ENCODE measurements at places on chromosomes 11 and 22.

DNA sequence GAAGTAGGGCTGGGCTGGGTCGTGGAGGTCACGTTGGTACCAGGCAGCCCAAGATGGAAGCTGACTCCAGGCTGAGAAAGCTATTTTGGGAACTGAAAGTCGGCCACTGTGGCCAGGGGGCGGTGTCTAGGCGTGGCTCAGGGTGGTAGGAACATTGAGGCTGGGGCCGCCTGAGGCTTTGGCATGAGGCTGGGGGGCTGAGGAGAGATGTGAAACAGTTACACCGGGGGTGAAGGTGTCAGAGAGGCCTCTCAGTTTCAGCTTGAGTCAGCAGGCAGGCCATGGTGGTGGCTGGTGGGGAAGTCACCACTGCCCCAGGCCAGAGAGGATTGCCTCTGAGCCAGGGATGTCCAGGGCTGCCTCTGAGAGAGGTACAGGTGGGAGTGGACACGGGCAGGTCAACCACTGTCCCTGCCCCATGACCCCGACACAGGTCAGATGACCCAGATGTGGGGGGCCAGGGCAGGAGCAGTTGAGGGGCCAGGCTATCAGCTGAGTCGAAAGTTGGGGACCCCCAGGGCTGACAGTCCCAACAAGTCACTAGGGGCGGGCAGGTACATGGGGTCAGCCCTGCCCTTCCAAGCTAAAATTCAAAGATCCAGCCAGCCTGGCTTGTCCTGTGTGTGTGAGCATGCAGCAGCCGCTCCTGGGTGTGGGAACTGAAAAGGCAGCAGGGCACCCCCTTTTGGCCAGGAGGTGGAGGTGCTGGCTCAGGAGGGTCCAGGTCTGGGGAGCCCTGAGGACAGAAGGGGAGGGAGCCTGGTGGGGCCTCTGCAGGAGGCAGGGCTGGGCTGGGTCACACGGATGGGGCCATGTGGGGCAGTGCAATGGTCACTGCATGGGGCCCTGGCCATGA lies 7.2 kb downstream of the KCNK7 start:
- no peak overlapping the region for H3K27ac ChIP-seq
- peaks cover 13% of the 10 kb centered on the region for H3K27me3 ChIP-seq
- peaks cover 23% of the 10 kb centered on the region for H3K4me1 ChIP-seq
- no peak overlapping the region for H3K4me3 ChIP-seq
- peak; percentile 62 for DNase-seq

DNA sequence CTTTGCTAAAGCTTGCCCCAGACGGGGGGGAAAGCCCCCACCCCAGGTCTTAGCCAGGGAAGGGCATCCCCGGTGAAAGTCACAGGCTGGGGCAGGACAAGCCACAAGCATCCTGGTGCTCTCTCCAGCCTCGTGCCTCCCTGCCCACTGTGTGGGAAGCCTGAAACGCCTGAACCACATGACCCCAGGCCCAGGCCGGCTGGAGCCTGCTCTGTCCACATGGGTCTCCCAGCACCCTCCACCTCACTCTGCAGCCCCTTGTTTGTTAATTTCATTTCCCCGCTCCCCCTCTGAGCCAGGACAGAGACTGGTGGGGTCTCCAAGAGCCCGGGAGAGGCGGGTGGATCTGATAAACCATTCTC lies 58.3 kb upstream of the TCF20 start:
- no peak for DNase-seq
- peaks cover 4% of the 10 kb centered on the region for H3K4me1 ChIP-seq
- H3K27me3 ChIP-seq: no peaks in the 10 kb centered on the region
- no peak overlapping the region for H3K27ac ChIP-seq

GRCh38 chr22:28310299-28310698 lies 369.3 kb downstream of the TTC28 start:
- no peak for DNase-seq
- H3K4me1 ChIP-seq: no peaks in the 10 kb centered on the region
- no peak overlapping the region for H3K4me3 ChIP-seq
- no peaks in the 10 kb centered on the region for H3K36me3 ChIP-seq

- H3K4me3 ChIP-seq: no peak overlapping the region
- H3K4me1 ChIP-seq: no peaks in the 10 kb centered on the region
- no peak for DNase-seq
- peaks cover 70% of the 10 kb centered on the region for H3K36me3 ChIP-seq
Observed at GRCh38 chr22:31840585-31840984, 86.8 kb downstream of the DEPDC5 start.

GRCh38 chr11:62546929-62547625 lies 471 bp upstream of the AHNAK start:
- H3K4me1 ChIP-seq: peaks cover 67% of the 10 kb centered on the region
- no peaks in the 10 kb centered on the region for H3K27me3 ChIP-seq
- H3K36me3 ChIP-seq: no peaks in the 10 kb centered on the region
- H3K4me3 ChIP-seq: peak overlapping the region; percentile 99
- DNase-seq: no peak

GRCh38 chr11:86790867-86791849 lies 9.2 kb upstream of the PRSS23 start:
- DNase-seq: no peak
- H3K4me3 ChIP-seq: no peak overlapping the region
- no peaks in the 10 kb centered on the region for H3K36me3 ChIP-seq
- no peaks in the 10 kb centered on the region for H3K27me3 ChIP-seq

GRCh38 chr11:99814021-99814420 lies 793.3 kb downstream of the CNTN5 start:
- DNase-seq: no peak
- H3K27ac ChIP-seq: no peak overlapping the region
- H3K36me3 ChIP-seq: no peaks in the 10 kb centered on the region

DNA sequence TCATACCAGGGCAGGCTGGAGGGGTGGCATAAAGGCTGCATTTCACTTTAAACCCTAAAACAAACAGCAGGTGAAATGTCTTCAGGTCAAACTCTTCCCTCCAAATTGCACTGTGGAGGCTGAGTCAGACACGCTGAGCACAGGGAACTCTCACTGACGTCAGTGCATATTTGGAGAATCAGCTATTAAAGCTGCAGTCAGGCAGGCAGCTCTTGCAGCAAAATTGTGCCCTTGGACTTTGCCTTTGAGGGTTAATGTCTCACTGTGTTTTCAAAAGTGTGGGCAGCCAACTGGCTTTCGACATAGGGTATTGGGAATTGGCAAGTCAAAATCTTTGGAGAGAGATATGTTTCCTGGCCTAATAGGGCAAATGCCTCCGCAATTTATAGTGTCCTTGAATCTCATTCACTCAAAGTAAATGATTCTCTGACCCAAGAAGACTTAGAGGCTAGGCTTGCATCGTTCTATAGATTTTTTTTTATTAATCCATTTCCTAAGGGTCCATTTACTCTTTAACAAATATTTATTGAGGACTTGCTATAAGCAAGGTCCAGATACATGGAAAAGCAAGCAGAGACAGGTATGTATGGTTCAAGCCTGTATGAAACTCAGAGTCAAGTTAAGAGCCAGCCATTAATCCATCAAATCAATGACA lies 27.7 kb upstream of the SMCO4 start:
- H3K4me1 ChIP-seq: peaks cover 15% of the 10 kb centered on the region
- H3K36me3 ChIP-seq: no peaks in the 10 kb centered on the region
- H3K27me3 ChIP-seq: no peaks in the 10 kb centered on the region
- no peak overlapping the region for H3K4me3 ChIP-seq
- H3K27ac ChIP-seq: peak overlapping the region; percentile 7

GRCh38 chr11:127362754-127363308 lies 362.3 kb upstream of the KIRREL3 start:
- H3K27ac ChIP-seq: no peak overlapping the region
- no peaks in the 10 kb centered on the region for H3K27me3 ChIP-seq
- H3K4me3 ChIP-seq: peak overlapping the region; percentile 10
- H3K4me1 ChIP-seq: no peaks in the 10 kb centered on the region
- no peaks in the 10 kb centered on the region for H3K36me3 ChIP-seq

- H3K4me1 ChIP-seq: peaks cover 25% of the 10 kb centered on the region
- no peaks in the 10 kb centered on the region for H3K27me3 ChIP-seq
- DNase-seq: peak; percentile 29
Observed at GRCh38 chr22:19122752-19123492, 710 bp upstream of the DGCR2 start.

DNA sequence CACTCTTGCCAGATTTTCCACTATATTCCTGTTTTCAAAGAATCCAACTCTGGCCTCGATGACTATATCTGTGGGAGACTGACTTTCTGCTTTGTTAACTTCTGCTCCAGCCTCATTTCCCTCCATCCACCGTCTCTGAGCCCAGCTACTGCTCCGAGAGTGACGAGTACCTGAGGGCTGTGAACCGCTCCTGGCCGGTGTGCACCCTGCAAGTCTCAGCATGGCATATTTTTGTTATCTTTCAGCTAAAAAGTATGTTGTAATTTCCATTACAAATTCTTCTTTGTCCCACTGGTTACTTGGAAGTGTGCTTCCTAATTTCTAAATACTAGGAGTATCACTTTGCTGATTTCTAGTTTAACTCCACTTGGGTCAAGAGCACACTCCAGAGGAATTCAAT lies 36.5 kb upstream of the MOB2 start:
- no peaks in the 10 kb centered on the region for H3K36me3 ChIP-seq
- no peak overlapping the region for H3K27ac ChIP-seq
- DNase-seq: no peak
- H3K4me3 ChIP-seq: no peak overlapping the region

DNA sequence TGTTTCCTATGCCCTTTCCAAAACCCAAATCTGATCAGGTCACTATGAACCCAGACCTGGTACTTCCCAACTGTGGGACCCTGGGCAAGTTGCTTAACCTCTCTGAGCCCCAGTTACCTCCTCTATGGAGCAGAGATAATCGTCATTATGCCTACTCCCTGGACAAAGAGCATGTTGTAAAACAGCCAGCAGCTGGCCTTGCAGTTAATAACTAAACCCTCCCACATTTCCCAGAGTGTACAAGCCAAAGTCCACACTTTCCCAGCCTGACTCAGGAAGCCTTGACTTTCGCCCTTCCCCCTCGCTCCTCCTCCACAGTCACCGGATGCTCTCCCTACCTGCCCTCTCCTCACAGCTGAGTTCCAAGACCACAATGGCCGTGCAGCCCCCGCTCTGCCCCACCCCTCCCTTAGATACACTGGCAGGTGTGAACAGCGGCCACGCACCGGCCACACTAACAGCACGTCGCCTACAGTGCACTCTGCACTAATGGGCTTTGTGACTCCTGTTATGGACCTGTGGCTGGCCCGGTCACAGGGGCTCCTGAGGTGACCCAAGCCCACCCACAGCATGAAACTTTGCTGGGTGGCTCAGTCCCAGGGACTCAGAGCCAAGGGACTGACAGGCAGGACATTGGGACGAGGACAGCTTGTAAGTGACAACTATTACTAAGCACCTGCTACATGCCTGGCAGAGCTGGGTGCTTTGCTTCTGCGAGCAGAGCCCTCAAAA lies 15.6 kb upstream of the MFNG start:
- peak; percentile 100 for DNase-seq
- H3K27ac ChIP-seq: peak overlapping the region; percentile 91
- no peaks in the 10 kb centered on the region for H3K27me3 ChIP-seq

DNA sequence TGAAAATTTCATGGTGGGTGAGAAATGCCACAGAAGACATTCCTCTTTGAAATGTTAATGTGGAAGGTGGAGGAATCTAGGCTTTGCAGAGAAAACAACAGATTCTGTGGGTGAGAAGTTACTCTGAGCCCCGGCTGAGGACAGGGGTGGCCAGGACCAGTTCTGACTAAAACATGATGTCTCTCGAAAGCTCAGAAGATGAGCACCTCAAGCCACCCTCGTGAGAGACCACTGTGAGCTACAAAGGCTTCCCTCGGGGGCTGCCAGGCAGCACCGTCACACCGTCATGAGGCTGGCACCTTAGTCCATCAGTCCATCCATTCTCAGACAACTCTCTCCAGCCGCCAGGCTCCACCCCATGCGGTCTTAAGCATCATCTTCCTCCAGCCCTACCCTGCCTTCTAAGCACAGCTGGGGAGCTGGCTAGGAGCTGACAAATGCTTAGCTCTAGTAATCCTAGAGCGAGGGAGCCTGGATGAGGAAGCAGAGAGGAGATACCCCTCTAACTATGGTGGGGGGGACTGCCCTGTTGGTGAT lies 360.5 kb downstream of the SHANK2 start:
- no peaks in the 10 kb centered on the region for H3K4me1 ChIP-seq
- DNase-seq: no peak
- no peaks in the 10 kb centered on the region for H3K27me3 ChIP-seq
- peaks cover 6% of the 10 kb centered on the region for H3K36me3 ChIP-seq
- H3K4me3 ChIP-seq: no peak overlapping the region
- H3K27ac ChIP-seq: no peak overlapping the region

DNA sequence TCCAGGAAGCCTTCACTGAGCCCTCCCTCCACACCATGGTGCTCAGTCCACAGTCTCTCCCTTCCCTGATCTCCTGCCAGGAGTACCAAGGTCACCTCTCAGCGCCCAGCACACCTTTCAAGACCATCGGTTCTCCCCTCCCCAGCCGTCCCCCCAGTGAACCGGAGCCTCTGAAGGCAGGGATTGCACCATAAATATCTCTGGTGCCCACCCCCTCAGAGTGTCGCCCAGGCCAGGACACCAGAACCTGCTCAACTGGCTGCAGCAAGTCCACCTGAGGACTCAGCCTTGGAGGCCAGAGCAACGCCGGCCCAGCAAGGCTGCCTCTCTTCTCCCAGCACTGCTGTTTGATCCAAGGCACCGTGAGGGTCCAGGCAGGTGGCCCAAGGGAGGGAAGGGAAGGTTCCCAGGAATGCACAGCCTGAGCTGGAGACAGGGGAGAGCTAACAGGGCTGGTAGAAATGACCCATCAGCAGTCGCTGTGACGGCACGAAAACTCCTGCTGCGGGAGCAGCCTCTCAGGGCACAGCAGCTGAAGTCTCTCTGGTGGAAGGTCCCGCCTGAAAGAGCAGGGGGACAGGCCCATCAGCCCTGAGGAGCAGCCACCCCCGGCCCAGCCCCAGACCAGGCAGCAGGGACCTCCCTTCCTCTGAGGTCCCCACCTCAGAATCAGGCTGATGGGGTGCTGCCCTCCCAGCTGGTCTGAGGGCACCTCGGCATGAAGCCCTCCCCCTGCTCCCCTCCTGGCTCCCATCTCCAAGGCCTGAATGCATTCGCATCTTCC lies 80.3 kb downstream of the BUD13 start:
- H3K4me1 ChIP-seq: peaks cover 4% of the 10 kb centered on the region
- H3K27me3 ChIP-seq: no peaks in the 10 kb centered on the region
- no peak overlapping the region for H3K4me3 ChIP-seq

GRCh38 chr22:31394326-31394725 lies 5.1 kb upstream of the DRG1 start:
- no peak for DNase-seq
- H3K4me1 ChIP-seq: no peaks in the 10 kb centered on the region
- no peak overlapping the region for H3K4me3 ChIP-seq
- no peaks in the 10 kb centered on the region for H3K27me3 ChIP-seq
- no peaks in the 10 kb centered on the region for H3K36me3 ChIP-seq

Measured in large intestine (tissue), 12 donors.